Activated T-helper 1 cell treated with anti-CD3 and anti-CD28 coated beads, Interleukin-12 subunit alpha, Interleukin-12 subunit beta, Interleukin-2, Interleukin-4 antibody, amounts not matched to agents 30 ng/mL and 10 ng/mL and 1 ng/mL, durations not matched to agents 14 hours and 24 hours and 36 hours (primary cell): ENCODE measurements at places on chromosomes 11 and 22.

- H3K27me3 ChIP-seq, result peaks cover 23% of the 10 kb centered on the region
- H3K4me1 ChIP-seq, result no peaks in the 10 kb centered on the region
- no peaks in the 10 kb centered on the region for H3K36me3 ChIP-seq
- DNase-seq, result no peak
Observed at GRCh38 chr11:15654451-15654850, 539.7 kb downstream of the INSC start.

DNA sequence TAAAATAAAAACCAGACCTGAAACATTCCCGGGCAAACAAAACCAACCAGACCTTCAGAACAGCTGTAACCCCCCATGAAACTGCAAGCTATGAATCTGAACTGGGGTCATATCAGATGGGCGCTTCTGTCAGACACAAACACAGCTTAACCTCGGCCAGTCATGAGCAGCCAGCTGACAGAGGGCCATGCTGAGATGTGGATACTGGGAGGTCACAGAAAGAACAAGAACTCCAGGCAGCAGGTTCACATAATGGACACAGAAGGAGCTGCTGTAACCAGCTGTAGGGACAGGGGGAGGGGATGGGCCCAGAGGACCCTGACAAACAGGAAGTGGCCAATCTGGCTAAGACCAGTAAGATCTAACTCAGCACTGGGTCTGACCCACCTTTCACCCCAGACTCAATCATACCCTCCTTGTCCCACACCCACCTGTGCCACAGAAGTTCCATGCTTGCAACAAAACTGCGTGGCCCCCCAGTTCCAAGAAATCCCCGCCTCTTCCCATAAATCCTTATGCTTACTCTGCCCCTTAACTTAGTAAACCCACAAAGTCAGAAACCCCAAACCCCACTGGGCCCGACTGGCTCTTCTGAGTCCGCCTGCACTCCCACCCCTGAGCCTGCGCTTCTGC, 4.0 kb downstream of the APOL4 start:
- peaks cover 16% of the 10 kb centered on the region for H3K4me1 ChIP-seq
- no peak overlapping the region for H3K4me3 ChIP-seq
- peak overlapping the region; percentile 24 for H3K27ac ChIP-seq
- H3K27me3 ChIP-seq, result peaks cover 9% of the 10 kb centered on the region
- DNase-seq, result no peak

DNA sequence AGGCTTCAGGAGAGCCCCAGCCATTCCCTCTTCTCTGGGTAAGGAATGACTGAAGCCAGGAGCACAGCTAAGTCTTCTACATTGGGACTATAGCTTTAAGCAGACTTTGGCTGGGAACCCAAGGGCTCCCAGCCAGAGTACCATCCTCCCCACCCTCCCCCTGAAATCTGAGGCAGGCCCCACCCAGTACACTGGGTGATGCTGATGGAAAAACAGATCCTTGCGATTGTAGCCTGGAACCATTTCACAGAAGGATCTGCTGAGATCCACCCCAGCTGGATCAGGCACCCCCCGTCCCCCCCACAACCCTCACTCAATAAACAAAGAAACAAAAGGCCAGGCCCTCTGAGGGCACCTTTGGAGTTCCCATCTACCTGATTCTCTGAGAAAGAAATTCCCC, 39.8 kb downstream of the IL18BP start:
- no peak overlapping the region for H3K4me3 ChIP-seq
- peaks cover 15% of the 10 kb centered on the region for H3K4me1 ChIP-seq
- no peaks in the 10 kb centered on the region for H3K27me3 ChIP-seq
- H3K27ac ChIP-seq, result peak overlapping the region; percentile 20

DNA sequence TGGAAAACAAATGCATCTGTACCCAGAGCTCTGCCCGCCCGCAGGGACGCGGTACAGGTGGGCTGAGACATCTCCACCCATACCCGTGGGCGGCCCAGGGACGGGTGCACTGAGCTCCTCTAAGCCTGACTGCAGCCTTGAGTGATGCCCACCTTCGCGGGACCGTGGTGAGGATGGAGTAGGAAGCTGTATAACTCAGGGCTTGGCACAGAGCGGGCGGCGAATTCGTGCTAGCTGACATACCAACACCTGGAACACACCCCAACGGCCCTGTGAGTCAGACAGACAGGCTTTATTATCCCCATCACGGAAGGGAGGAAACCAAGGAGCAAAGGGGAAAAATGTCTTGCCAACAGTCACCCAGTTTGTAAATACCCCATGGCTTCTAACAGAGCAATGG, 61.9 kb downstream of the SMCO4 start:
- no peaks in the 10 kb centered on the region for H3K27me3 ChIP-seq
- no peak overlapping the region for H3K4me3 ChIP-seq
- DNase-seq, result no peak
- H3K4me1 ChIP-seq, result no peaks in the 10 kb centered on the region
- no peak overlapping the region for H3K27ac ChIP-seq

DNA sequence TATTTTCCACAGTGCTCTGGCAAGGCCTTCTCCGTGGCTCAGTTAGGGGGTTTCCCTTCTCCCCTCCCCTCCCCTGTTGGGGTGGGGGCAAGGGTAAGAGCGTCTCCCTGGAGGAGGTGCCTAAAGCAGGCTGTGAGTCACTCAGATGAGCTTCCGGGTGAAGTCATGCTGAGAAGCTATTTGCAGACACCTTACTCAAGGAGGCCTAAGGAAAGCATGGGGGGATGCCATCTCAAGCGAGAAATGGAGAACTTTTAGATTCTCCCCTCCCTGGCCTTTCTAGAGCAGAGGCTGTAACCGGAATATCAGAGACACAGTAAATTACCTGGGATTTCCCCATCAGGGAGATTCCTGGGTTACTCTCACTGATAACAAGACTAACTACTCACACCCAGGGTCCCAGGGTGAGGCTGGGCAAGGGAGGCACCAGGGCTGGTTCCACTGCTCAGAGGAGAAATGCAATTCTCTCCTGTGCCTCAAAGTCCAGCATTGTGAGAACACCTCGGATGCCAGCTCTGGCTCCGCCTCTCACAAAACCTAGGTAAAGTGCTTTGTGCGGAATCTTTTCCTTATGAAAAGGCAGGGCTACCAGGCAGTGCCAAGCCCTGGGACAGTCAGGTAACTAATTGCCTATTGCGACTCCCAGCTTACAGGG, 123.6 kb downstream of the ABTB2 start:
- H3K27ac ChIP-seq, result peak overlapping the region; percentile 85
- H3K27me3 ChIP-seq, result peaks cover 12% of the 10 kb centered on the region
- H3K4me1 ChIP-seq, result peaks cover 61% of the 10 kb centered on the region
- DNase-seq, result peak; percentile 80
- peaks cover 7% of the 10 kb centered on the region for H3K36me3 ChIP-seq

DNA sequence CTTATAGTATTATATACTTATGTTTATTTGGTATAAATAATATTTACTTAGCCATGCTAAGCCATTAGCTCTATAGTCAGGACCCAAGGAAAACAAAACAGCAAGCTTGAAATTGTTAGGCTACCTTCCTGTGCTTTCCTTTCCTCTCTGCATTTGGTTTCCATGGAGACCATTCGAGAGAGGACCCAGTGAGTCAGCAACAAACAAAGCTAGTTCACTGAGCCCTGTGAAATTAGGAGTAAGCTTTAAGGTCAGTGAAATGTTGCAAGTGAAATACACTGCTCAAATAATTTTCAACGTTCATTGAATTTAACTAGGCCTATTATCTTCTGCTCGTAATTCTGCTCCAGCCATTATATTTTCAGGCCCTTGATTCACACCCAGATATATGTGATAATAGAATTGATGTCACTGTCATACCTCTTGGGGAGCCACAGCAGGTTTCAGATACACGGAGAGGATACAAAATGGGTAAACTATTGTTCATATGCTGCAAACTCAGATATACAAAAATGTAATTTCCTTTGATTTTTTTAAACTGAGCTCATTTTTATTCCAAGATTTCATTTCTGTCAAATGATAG, 9.1 kb upstream of the OR10D3 start:
- no peak overlapping the region for H3K27ac ChIP-seq
- H3K27me3 ChIP-seq, result peaks cover 4% of the 10 kb centered on the region
- H3K4me1 ChIP-seq, result no peaks in the 10 kb centered on the region
- H3K4me3 ChIP-seq, result no peak overlapping the region
- DNase-seq, result no peak

- H3K27me3 ChIP-seq, result peaks cover 6% of the 10 kb centered on the region
- H3K4me3 ChIP-seq, result no peak overlapping the region
- no peak for DNase-seq
- no peak overlapping the region for H3K27ac ChIP-seq
- H3K4me1 ChIP-seq, result no peaks in the 10 kb centered on the region
Observed at GRCh38 chr11:45741032-45741431, 63.9 kb upstream of the SLC35C1 start.

DNA sequence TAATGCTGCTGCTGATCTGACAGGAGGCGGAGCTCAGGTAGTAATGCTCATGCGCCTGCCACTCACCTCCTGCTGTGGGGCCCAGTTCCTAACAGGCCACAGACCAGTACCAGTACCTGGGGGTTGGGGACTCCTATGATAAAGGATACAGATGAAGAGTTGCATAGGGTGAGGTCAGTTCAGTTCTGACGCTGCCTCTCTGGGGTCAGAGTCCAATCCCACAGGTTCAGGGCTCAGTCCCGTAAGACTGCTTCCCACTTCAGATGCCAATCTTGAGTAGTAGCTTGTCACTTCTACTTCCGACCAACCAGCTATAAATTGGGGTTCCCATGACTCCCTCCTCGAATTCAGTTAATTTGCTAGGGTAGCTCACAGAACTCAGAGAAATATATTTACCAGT, 8.6 kb downstream of the ASRGL1 start:
- no peak overlapping the region for H3K4me3 ChIP-seq
- H3K27ac ChIP-seq, result no peak overlapping the region
- no peak for DNase-seq
- H3K36me3 ChIP-seq, result no peaks in the 10 kb centered on the region
- no peaks in the 10 kb centered on the region for H3K27me3 ChIP-seq
- H3K4me1 ChIP-seq, result no peaks in the 10 kb centered on the region
